ENCODE measurements at places on chromosomes 12 and 14.

GRCh38 chr14:39488600-39488999 is 56.4 kb upstream of the FBXO33 start:
- DNase-seq = no peak

DNA sequence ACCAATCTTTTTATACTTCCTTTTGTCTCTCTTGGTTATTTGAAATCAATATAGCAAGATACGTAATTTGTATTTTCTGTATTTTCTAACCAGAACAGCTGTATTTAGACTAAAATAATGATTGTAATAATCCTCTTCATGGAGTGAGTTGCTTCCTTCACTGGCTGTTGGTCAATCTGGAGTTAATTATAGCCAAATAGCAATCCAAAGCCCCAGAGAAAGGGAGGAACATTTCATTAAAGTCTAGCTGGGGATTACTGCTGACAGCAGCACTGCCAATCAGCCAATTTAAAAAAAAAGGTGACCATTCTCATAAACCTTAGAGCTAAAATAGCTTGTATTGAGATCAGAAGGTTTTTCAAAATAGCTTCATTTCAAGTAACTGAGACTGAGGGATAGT is 118.0 kb downstream of the TRHDE start:
- no peak for DNase-seq

- no peak for DNase-seq
Observed at GRCh38 chr12:115308918-115309317, 624.9 kb upstream of the TBX3 start.

DNA sequence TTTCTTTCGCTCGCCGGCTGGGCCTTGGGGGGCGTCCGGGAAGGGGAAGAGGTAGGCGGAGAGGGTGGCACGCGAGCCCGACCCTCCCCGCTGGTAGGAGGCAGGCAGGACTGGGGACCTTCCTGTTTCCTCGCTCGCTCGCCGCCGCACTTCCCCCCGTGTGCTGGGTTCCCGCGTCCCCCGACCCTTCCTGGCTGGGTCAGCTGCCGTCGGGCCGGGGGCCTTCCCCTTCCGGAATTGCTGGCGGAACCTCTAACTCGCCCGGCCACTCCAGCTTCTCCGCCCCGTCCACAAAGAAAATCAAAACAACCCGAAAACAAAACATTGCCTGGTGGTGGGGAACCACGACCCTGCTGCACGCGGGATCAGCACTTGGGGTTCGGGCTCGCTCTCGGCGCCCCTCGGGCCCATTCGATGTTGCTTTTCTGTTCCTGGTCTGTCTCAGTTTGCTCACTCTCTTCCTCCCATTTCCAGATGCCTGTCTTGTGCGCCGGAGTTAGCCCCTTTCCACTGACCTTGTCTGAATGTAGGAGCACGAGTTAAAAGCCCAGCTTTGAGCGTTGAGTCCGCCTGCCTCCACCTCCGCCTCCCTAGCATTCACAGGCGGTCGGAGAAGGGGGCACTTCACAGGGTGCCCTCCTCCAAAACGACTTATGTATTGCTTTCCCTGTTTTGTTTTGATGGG is 581 bp downstream of the PAPOLA start:
- peak; percentile 44 for DNase-seq

DNA sequence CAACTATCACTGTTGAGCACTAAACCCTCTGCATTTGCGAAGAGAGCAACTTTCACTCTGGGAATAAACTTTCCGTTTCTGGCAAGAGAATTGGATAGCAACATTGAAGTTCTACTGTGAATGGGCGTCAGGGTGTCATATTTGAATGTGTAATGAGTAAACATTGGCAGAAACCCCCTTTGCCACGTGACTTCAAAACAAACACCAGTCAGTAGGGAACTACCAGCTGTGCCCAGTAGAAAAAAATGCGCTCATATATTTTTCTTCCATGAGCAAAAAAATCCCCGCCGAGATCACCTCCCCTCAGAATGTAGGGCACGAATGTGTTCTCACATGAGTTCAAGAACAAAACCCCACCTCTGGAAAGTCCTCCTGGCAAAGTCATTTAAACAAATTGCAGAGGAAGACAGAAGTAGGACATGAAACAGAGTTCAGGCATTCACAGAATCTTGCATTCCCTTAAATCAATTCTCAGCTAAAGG is 80.6 kb downstream of the BTG1 start:
- DNase-seq = peak; percentile 54

- DNase-seq = no peak
Observed at GRCh38 chr12:4154672-4155225, 118.8 kb upstream of the CCND2 start.

DNA sequence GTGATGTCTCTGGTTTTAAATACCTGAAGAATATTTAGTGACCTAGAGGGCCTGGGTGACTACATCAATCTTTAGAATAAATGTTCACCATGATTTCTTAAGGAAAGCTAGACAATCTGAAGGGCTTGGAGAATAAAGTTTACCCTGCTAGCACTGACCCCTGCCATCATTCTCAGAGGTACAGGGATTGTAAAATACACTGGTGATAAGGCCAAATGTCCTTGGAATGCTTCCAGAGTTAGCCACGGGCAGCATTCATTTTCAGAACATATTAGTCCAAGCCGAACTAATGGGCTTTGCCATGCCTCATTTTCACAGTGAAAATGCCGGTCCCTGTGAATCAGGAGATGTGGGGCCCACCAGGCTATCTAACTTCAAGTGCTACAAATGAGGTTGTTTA is 1381.7 kb upstream of the SEL1L start:
- no peak for DNase-seq

DNA sequence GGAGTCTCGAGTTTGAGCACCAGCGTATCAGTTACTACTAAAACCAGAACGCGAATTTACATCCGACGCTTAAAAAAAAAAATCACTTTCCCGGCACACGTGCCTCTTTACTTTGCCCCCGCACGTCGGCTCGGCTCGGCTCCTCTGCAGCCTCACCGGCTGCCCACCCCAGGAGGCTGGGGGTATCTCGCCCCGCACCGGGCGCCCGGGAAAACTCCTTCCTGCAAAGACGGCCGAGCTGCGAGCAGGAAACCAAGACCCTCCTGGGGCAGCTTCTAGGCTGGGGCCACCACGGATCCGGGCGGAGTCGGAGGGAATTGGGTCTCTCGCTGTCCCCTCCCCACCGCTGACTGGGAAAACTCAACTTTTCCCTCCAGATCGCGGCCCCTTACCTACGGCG is 610 bp downstream of the VSIG10 start:
- DNase-seq = peak; percentile 23

DNA sequence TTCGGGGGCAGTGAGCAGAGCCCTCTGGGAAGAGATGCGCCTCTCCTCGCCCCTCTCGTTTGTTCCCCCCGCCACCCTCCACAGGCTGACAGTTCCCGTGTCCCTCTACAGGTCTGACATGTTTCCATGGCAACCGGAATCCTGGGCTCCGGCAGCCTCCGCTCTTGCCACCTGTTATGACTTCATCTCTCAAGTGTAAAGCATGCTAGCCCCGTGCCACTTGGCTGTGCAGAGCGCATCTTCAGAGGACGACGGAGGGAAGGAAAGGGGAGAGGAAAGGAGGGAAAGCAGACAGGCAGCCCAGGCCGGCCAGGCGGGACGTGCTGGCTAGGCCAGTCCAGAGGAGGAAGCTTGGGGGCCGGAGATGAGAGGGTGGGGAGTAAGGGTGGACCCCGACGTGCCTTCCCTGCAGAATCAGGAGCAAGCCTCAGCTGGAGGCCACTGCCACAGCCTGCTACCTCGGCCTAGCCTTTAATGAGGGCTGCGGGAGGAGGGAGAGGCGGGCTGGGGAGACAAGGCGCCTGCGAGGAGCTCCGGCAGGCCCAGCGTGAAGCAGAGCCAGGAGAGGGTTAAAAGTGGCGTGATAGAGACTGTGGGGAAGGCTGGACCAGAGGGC is 214.3 kb downstream of the DPF3 start:
- no peak for DNase-seq

- no peak for DNase-seq
Observed at GRCh38 chr12:116245189-116245588, 32.3 kb downstream of the MED13L start.

- no peak for DNase-seq
Observed at GRCh38 chr14:25896777-25897176, 701.1 kb downstream of the NOVA1 start.

GRCh38 chr14:103423050-103423461 is 37.8 kb downstream of the MARK3 start:
- peak; percentile 92 for DNase-seq

GRCh38 chr12:6766651-6767349 is 637 bp downstream of the PTMS start:
- DNase-seq = peak; percentile 68

DNA sequence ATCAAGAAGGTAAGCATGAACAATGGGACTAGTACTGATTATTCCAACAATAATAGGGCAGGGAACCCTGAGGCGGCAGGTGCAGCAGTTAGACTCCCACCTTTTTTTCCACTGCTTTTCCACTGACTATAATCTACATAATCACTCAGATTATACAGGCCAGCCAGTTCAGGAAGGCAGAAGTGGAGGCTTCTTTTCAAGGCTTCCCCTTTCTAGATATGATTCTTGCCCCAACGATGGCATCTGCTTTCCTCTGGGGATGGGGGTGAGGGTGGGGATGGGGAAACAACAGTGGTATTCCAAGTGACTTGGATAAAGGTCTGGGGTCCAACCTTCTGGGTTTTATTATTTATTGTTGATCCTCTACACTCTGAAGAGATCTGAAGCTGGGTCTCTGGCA is 331 bp downstream of the NCKAP1L start:
- DNase-seq = no peak

DNA sequence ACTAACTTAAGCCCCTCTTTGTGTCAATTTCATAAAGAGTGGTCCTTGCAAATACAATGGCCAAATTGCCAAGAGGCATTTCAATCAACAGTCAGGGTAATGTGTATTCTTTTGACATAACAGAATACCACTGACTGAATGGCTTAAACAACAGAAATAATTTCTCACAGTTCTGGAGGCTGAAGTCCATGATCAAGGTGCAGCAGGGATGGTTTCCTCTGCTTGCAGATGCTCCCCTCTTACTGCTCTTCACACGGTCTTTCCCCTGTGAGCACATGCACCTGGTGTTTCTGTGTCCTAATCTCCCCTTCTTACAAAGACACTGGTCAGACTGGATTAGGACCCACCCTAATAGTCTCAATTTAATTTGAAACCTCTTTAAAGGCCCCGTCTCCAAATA is 31.9 kb downstream of the FGFR1OP2 start:
- DNase-seq = no peak

GRCh38 chr14:54877015-54877702 is 25.5 kb downstream of the GCH1 start:
- peak; percentile 26 for DNase-seq

GRCh38 chr12:130026608-130027176 is 122.9 kb upstream of the TMEM132D start:
- DNase-seq = peak; percentile 44

DNA sequence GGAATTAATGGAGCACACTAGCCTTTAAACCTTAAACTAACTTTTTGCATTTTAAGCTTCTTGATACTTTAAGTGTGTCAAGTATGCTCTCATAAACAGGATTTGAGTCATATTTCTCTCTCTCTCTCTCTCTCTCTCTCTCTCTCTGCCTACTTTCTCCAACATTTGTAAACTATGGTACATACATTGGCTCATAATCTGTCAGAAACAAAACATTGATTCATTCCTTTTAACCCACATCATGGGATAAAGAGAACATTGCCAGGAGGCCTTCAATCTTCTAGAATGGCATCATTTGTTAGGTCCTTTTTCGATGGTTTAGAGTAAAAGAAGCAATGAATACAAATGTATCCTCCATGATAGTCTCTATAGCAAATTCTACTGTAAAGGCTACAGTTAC is 81.6 kb upstream of the RERGL start:
- DNase-seq = peak; percentile 23

DNA sequence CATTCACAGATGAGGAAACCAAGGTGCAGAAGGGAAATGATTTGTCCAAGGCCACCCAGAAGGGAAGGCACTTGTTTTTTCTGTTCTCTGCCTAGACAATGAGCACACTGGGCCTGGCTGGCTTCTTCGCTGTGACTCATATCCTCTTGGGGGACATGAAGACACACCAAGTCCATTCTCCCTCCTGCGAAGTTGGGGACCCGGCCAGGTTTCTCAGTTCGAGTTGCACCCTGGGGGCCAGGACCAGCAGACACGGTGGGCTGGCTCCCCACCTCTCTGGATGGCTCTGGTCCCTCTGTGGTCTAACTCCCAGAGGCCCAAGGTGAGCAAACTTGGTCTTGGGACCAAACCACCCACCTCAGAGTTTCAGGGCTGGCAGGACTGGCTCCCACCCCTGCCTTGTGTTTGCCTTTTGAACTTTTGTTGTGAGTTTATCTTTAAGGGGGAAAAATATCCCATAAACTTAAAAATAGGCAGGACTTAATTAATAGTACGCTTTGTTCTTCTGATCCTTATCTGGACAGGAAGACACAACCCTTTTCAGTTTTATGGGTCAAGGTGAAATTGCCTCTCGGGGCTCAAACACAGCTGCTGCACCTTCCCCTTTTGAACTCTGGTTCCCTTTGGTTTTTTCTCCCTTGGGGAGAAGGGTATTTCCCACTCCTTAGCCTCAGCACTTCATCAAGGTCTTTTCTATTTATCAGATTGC is 9.0 kb upstream of the MLEC start:
- DNase-seq = peak; percentile 18

- DNase-seq = no peak
Observed at GRCh38 chr14:22802860-22803686, 12.2 kb downstream of the SLC7A7 start.

DNA sequence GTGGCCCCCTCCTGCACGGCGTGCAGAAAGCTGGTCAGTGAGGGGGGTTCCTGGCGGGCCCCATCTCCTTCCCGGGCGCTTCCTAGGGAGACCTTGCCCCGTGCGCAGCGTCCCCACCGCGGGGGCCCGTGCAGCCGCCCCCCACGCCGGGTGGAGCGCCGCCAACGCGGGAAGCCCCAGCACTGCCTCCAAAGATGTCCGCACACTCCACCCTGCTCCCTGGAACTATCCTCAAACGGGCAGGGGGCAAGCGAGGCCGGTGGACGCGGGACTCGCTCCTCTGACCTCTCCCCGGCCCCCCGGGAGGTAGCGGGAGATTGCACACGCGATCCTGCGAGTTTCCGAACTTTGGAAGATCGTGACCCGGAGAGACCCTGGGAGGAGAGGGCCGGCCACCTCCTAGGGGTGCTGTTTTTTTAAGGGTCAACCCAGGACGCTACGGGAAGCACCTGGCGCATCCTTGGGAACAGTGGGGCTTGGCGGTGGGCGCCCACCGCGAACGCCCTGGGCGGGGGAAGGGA is 1.5 kb upstream of the FZD10 start:
- DNase-seq = no peak

DNA sequence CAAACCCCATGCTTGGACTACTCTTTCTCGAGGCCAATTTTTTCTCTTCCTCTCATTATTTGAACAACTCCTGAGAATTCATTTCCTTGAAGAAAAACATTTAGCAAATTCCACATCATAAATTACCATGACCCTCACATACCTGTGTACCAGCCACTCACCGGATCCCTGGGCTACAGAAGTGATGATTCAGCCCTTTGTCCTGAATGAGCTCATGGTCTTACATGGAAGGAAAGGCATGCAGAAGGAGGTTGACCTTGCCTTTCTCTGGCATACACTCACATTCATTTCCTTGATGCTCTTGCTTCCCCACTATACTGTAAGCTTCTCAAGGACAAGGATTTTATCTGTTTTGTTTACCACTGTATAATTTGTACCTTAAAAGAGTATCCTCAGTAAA is 191.5 kb downstream of the SLC5A8 start:
- peak; percentile 91 for DNase-seq

All from choroid plexus epithelial cell (primary cell).